ENCODE measurements at places on chromosomes 2 and 18.

DNA sequence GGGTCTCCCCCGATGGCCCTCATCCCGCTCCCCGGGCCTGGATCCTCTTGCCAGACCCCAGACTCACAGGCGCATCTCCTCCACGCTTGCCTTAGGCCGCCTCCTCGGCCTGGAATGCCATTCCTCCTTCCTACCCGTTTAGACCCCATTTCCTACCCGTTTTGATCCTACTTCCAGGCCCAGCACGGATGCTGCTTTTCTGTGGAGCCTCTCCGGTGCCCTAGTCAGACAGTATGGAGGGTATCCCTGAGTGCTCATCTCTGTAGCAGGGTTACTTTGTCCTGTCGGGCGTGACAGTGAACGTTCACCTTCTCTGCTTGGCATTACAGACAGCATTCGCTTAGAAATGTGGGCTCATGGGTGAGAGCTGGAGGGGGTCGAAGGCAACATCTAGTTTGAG lies 9.3 kb downstream of the TOGARAM2 start:
- no peak overlapping the region for H3K4me3 ChIP-seq
- H3K27ac ChIP-seq: no peak overlapping the region
- no peak for DNase-seq
- H3K27me3 ChIP-seq: peaks cover 44% of the 10 kb centered on the region

DNA sequence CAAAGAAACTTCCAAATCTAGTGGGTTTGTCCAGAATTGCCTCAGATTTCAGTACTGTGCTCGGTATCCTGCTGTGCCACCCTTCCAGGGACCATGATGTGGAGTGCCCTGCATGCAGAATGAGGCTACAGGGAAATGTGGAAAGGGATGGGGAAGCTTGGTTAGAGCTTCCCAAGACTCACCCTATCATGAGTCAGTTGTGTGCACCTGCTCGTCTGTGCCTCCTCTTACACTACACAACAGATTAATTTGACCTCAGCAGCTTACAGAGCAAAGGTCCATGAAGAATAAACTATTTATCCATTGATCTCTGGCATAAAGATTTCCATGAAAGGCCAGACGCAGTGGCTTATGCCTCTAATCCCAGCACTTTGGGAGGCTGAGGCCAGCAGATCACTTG lies 21.3 kb upstream of the NCK2 start:
- H3K4me3 ChIP-seq: no peak overlapping the region
- peaks cover 5% of the 10 kb centered on the region for H3K36me3 ChIP-seq
- DNase-seq: no peak
- peaks cover 26% of the 10 kb centered on the region for H3K27me3 ChIP-seq

GRCh38 chr2:172096626-172097547 lies 5.8 kb downstream of the DLX2 start:
- peak overlapping the region; percentile 83 for H3K4me3 ChIP-seq
- peaks cover 9% of the 10 kb centered on the region for H3K36me3 ChIP-seq
- peaks cover 19% of the 10 kb centered on the region for H3K27me3 ChIP-seq
- H3K27ac ChIP-seq: peak overlapping the region; percentile 92
- DNase-seq: peak; percentile 89
- H3K4me1 ChIP-seq: peaks cover 72% of the 10 kb centered on the region

DNA sequence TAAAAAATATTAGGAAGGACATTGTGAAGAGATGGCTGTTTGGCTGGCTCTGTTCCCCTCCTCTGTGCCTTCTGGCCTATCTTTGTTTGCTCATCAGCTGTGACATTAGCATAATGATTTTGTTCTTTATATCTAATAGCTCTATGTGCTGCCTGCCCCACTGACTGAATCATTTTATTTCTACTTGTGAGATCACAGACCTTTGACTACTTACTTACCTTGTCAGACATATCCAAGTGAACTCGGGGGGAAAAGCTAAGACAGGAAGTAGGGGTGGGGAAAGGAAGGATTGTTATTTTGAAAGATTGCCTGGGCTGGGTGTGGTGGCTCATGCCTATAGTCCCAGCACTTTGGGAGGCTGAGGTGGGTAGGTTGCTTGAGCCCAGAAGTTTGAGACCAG lies 104.2 kb downstream of the ASAP2 start:
- H3K27me3 ChIP-seq: peaks cover 1% of the 10 kb centered on the region
- peaks cover 6% of the 10 kb centered on the region for H3K36me3 ChIP-seq
- DNase-seq: no peak
- H3K27ac ChIP-seq: peak overlapping the region; percentile 98

GRCh38 chr2:133026536-133027177 lies 356.7 kb upstream of the LYPD1 start:
- no peak overlapping the region for H3K4me3 ChIP-seq
- DNase-seq: no peak
- no peaks in the 10 kb centered on the region for H3K4me1 ChIP-seq
- H3K27ac ChIP-seq: no peak overlapping the region

DNA sequence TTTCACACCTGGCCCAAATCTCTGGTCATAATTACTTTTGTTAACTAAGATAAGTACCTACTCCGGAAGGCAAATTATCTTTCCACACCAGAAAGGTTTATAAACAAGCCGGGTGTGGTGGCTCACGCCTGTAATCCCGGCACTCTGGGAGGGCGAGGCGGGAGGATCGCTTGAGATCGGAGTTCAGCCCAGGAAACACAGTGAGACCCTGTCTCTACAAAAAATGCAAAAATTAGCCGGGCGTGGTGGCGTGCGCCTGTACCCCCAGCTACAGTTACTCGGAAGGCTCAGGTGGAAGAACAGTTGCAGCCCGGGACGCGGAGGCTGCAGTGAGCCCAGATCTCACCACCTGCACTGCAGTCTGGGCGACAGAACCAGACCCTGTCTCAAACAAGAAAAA lies 2.1 kb downstream of the PUM2 start:
- peaks cover 43% of the 10 kb centered on the region for H3K4me1 ChIP-seq
- DNase-seq: no peak
- no peaks in the 10 kb centered on the region for H3K27me3 ChIP-seq
- H3K27ac ChIP-seq: no peak overlapping the region

GRCh38 chr2:67463810-67464209 lies 66.7 kb downstream of the ETAA1 start:
- peaks cover 2% of the 10 kb centered on the region for H3K27me3 ChIP-seq
- H3K4me1 ChIP-seq: peaks cover 6% of the 10 kb centered on the region
- H3K27ac ChIP-seq: no peak overlapping the region
- H3K36me3 ChIP-seq: no peaks in the 10 kb centered on the region
- DNase-seq: no peak

- no peak overlapping the region for H3K4me3 ChIP-seq
- H3K36me3 ChIP-seq: no peaks in the 10 kb centered on the region
- no peaks in the 10 kb centered on the region for H3K27me3 ChIP-seq
These were observed 257.6 kb downstream of the MREG start for GRCh38 chr2:215755641-215756345.

- H3K4me3 ChIP-seq: no peak overlapping the region
- no peak for DNase-seq
- H3K27ac ChIP-seq: no peak overlapping the region
These were observed 29.5 kb upstream of the CHMP1B start for GRCh38 chr18:11821643-11822237.

DNA sequence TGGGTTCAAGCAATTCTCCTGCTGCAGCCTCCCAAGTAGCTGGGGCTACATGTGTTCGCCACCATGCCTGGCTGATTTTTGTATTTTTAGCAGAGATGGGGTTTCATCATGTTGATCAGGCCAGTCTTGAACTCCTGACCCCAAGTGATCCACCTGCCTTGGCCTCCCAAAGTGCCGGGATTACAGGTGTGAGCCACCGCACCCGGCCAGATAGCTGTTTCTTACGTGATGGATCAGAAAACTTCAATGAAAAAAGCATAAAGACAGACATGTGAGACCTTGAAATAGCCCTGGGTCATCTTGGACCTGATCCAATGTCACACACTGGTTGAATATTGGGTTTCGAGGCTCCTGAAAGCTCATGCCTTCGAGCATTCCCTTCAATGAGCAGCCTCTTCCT lies 66.7 kb upstream of the RTN4 start:
- H3K4me1 ChIP-seq: peaks cover 73% of the 10 kb centered on the region
- DNase-seq: no peak
- H3K27me3 ChIP-seq: peaks cover 5% of the 10 kb centered on the region
- H3K27ac ChIP-seq: 0 out of 2 replicates have a peak overlapping the region, but pooled peaks have one; percentile 11
- H3K4me3 ChIP-seq: no peak overlapping the region
- H3K36me3 ChIP-seq: no peaks in the 10 kb centered on the region

DNA sequence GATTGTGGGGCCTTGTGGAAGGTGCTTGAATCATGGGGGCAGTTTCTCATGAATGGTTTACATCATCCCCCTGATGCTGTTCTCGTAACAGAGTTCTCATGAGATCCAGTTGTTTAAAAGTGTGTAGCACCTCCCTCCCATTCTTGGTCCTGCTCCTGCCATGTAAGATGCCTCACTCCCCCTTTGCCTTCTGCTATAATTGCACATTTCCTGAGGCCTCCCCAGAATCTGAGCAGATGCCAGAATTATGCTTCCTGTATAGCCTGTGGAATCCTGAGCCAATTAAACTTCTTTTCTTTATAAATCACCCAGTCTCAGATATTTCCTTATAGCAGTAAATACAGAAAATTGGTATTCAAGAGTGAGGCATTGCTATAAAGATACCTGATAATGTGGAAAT lies 15.6 kb upstream of the WDR75 start:
- no peak overlapping the region for H3K27ac ChIP-seq
- no peak for DNase-seq
- no peak overlapping the region for H3K4me3 ChIP-seq
- peaks cover 2% of the 10 kb centered on the region for H3K27me3 ChIP-seq
- no peaks in the 10 kb centered on the region for H3K36me3 ChIP-seq
- peaks cover 30% of the 10 kb centered on the region for H3K4me1 ChIP-seq

DNA sequence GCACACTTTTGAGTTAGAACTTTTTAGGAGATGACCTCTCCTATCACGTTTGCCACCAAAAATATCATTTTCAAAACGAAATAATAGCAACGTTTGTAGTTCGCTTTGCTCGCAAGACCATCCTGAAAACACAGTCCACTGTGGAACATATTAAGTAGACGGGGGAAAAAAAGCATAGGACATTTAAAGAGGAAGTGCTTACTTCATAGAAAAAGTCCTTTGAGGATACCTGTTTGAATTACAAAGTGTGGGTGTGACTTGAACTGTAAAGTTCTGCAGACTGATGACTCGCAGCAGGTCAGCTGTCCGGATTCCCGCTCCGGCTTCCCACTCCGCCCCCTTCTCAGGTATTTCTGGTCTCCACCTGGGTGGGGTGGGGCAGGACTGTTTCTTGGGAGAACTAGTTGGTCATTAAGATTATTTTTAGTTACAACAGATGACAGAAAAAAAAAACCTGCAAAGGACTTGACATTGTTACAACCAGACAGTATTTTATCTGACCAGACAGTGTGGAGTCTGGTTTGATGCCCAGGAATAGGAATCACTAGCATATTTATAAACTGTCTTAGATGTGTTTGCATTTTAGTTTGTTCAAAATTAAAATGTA lies 13.3 kb downstream of the CNOT11 start:
- no peak overlapping the region for H3K27ac ChIP-seq
- no peak for DNase-seq
- peaks cover 5% of the 10 kb centered on the region for H3K27me3 ChIP-seq
- peaks cover 42% of the 10 kb centered on the region for H3K36me3 ChIP-seq
- H3K4me3 ChIP-seq: no peak overlapping the region

- H3K4me1 ChIP-seq: peaks cover 33% of the 10 kb centered on the region
- H3K27ac ChIP-seq: peak overlapping the region; percentile 74
- H3K4me3 ChIP-seq: no peak overlapping the region
- H3K36me3 ChIP-seq: peaks cover 23% of the 10 kb centered on the region
- DNase-seq: peak; percentile 63
These were observed 11.5 kb downstream of the PPP1R7 start for GRCh38 chr2:241161646-241162281.

GRCh38 chr18:26662996-26663395 lies 114.6 kb upstream of the KCTD1 start:
- no peak overlapping the region for H3K27ac ChIP-seq
- DNase-seq: no peak

GRCh38 chr2:132676999-132677398 lies 7.0 kb upstream of the LYPD1 start:
- no peak for DNase-seq
- H3K27me3 ChIP-seq: no peaks in the 10 kb centered on the region
- H3K4me1 ChIP-seq: peaks cover 68% of the 10 kb centered on the region
- H3K27ac ChIP-seq: peak overlapping the region; percentile 81
- no peaks in the 10 kb centered on the region for H3K36me3 ChIP-seq
- H3K4me3 ChIP-seq: peak overlapping the region; percentile 68

GRCh38 chr18:24801001-24801400 lies 340.6 kb downstream of the HRH4 start:
- H3K27ac ChIP-seq: no peak overlapping the region
- no peak overlapping the region for H3K4me3 ChIP-seq
- H3K36me3 ChIP-seq: no peaks in the 10 kb centered on the region
- no peaks in the 10 kb centered on the region for H3K4me1 ChIP-seq
- H3K27me3 ChIP-seq: peaks cover 3% of the 10 kb centered on the region

DNA sequence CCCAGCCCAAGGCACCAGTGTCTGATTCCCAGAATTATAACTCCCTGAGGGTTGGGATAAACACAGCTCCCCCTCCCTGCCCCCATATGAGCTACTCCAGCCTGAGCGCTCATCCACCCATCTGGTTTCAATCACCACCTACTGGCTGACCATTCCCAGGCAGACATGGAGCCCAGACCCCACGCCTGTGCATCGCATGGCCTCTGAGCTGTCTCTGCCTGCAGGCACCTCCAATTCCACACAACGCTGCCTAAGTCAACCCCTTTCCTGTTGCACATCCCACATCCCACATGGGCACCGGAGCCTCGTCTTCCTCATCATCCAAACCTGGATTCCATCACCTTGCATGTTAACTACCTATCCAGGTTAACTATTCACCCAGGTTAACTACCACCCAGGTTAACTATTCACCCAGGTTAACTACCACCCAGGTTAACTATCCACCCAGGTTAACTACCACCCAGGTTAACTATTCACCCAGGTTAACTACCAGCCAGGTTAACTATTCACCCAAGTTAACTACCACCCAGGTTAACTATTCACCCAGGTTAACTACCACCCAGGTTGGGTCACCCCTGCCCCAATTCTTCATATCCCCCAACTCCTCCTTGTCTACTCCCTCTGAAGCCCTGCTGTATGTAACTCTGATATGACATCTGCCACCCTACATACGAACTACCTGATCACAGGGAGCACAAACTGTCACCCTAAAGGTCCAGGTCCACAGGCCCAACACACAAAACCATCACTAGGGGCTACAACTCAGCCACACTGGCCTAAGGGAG lies 47.8 kb downstream of the TEX51 start:
- no peaks in the 10 kb centered on the region for H3K36me3 ChIP-seq
- peaks cover 9% of the 10 kb centered on the region for H3K27me3 ChIP-seq
- no peak overlapping the region for H3K4me3 ChIP-seq
- H3K4me1 ChIP-seq: no peaks in the 10 kb centered on the region

GRCh38 chr2:23312996-23313606 lies 71.9 kb upstream of the KLHL29 start:
- no peak overlapping the region for H3K4me3 ChIP-seq
- H3K36me3 ChIP-seq: no peaks in the 10 kb centered on the region
- DNase-seq: no peak
- no peak overlapping the region for H3K27ac ChIP-seq
- no peaks in the 10 kb centered on the region for H3K4me1 ChIP-seq
- H3K27me3 ChIP-seq: peaks cover 13% of the 10 kb centered on the region

DNA sequence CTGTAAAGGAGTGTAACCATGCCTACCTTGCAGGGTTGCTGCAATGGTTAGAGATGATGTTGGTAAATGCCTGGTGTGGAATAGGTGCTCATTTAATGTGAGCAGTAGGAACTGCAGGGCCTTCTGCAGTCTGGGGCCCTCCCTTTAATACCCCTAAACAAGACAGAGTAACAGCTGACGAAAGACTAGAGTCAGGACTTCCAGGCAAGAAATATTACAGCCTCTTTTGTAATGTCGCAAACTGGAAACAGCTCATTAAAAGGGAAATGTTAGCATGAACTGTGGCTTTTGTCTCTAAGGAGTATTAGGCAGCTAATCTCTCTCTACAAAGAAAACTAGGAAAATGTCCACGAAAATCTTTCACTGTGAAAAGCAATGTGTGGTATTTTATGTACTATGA lies 26.0 kb downstream of the MARCO start:
- peaks cover 4% of the 10 kb centered on the region for H3K27me3 ChIP-seq
- H3K4me1 ChIP-seq: no peaks in the 10 kb centered on the region
- H3K36me3 ChIP-seq: no peaks in the 10 kb centered on the region
- no peak for DNase-seq
